ENCODE measurements at places on chromosomes 5 and 9.

- no peak for DNase-seq
Measured at GRCh38 chr5:173012882-173013281, 29.3 kb downstream of the ATP6V0E1 start.

DNA sequence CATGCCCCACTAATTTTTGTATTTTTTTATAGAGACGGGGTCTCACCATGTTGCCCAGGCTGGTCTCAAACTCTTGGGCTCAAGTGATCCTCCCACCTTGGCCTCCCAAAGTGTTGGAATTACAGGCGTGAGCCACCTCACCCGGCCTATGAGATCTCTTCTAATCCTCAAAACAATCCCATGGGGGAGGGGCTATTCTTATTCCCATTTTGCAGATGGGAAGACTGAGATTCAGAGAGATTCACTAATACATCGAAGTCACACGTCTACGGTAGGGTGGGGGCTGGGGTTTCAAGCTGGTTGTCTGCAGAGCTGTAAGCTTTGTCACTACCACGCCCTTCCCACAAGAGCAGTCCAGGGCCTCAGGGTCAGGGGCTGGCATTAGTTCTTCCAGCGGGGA, 14.0 kb upstream of the NTNG2 start:
- DNase-seq, result no peak

DNA sequence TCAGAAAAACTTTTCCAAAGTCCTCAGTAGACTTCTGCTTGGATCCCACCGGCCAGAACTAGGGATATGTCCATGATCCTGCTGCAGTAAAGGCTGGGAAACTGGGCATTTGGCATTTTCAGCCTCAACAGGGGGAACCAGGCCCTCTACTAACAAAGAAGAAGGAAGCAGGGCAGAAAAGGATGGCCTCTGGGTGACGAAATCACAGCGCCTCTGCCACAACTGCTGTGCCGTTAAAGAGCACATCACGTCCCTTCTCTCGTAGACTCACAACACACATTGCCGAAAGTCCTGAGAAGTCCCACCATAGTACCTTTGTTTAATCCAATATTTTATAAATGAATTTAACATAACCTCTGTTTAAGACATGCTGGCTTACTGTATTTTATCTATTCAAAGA, 10.4 kb upstream of the AFAP1L1 start:
- DNase-seq, result no peak

DNA sequence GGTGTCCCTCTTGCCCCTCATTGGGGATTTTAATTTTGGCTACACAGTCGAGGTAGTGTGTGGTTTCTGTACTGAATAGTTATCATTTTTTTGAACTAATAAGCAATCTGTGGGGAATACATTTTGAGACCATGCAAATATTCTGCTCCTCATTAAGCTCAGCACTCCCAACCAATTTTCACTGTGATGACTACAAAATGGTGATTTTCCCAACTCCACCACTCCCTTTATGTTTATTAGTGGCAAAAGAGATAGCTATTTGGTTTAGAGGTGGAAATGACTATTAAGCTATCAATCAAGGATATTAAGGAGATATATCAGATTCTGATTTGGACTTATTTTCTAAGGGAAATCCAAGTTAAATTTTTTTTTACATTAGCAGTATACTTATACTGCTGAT, 62.9 kb downstream of the FOCAD start:
- no peak for DNase-seq

DNA sequence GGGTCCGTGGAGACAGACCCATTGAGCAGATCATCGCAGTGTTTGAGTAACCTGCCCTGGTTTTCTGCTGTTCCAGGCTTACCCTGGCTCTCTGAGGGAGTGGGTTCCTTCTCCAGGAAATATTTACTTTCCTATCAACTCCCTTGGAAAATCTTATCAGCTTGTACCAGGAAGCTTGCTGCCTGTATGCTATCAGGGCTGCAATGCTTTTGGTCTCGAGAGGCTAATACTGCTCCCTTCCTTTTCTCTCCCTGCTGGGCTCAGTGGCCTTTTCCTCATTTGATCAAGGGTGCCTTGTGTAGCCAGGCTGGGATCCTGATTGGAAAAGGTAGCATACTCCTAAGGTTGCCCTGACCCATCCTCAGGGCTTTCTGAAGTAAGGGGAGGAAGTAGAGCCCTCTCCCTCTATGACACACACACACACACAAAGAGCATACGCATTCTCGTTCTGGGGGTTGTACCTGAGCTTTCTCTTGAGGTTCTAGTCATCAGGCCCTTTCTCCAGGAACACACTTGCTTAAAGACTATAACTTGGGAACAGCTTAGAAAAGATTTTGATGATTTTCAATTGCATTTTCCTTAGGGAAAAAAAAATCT, 41.6 kb downstream of the CYSTM1 start:
- no peak for DNase-seq

DNA sequence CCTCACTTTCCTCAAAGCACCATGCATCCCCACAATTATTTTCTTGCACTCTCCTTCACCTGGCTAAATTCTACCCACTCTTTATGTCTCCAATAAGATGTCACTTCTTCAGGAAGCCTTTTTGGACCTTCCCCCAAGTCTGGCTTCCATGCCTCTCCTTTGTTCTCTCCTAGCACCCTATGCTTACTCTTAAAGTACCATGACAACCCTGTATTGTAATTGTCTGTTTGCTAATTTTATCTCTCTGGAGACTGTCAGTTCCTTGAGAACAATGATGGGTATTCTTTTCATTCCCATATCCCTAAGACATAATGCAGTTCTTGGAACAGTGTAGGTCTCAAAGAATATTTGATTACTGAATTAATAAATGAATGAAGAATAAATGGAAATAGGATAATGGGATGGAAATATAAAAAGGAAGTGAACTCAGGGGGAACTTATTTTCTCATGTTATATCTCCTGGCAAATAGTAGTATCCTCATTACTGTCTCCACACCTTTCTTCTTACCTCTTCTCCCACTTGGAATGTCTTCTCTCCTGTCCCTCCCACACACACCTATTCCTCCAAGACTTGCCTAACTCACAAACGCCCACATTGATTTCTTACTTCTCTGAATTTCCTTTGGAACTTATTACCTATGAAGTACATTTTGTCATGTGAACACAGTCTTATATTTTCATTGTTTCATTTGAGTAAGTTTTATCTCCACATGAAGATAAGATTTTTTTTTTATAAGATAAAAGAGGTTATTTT, 499.1 kb downstream of the NFIB start:
- no peak for DNase-seq

DNA sequence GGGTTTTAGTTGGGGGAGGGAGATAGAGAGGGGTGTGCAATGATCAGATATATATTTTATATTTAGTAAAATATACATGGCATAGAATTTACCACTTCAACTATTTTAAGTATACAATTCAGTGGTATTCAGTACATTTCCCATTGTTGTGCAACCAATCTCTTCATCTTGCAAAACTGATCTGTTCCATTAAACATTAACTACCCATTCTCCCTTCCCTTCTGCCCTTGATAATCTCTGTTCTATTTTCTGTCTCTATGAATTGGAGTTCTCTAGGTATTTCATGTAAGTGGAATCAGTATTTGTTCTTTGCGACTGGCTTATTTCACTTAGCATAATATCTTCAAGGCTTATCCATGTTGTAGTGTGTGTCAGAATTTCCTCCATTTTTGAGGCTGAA, 38.6 kb downstream of the TGFBI start:
- DNase-seq, result no peak

GRCh38 chr9:117253261-117253660, 161.6 kb downstream of the ASTN2 start:
- no peak for DNase-seq

DNA sequence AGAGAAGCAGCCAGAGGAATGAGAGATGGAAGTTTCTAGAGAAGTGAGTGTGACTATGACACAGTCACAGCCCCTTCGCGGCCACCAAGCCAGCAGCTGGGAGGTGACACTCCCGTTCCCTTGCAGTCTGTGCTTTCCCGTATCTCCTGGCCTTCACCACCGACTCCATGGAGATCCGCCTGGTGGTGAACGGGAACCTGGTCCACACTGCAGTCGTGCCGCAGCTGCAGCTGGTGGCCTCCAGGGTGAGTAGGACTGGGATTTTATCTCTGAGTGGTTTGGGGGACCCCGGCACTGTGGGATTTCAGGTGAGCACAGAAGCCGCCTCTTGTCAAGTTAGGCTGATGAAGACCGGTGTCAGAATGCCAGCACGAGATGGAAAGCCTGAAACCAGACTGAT, 12.1 kb upstream of the SLC2A8 start:
- no peak for DNase-seq

DNA sequence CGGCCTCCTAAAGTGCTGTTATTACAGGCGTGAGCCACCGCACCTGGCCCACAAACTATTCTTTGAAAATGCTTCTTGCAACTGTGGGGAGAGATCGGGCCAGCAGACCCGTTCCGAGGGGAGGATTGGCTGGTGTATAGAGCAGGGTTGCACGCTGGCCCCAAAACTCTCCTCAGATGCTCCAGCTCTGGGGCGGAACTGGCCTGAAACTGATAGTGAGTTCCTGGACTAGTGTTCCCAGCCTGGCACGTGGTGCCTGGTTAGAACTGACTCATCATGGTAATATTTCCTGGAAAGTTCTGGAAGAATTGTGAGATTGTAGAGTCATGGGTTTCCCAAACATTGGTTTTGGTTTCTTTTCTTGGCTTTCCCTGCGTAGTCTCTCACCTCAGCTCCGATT, 120.5 kb downstream of the FBXL7 start:
- no peak for DNase-seq

- DNase-seq, result no peak
Measured at GRCh38 chr5:106675687-106676086, 995.0 kb downstream of the EFNA5 start.

GRCh38 chr9:76906647-76906975, 697 bp upstream of the PRUNE2 start:
- DNase-seq, result no peak

DNA sequence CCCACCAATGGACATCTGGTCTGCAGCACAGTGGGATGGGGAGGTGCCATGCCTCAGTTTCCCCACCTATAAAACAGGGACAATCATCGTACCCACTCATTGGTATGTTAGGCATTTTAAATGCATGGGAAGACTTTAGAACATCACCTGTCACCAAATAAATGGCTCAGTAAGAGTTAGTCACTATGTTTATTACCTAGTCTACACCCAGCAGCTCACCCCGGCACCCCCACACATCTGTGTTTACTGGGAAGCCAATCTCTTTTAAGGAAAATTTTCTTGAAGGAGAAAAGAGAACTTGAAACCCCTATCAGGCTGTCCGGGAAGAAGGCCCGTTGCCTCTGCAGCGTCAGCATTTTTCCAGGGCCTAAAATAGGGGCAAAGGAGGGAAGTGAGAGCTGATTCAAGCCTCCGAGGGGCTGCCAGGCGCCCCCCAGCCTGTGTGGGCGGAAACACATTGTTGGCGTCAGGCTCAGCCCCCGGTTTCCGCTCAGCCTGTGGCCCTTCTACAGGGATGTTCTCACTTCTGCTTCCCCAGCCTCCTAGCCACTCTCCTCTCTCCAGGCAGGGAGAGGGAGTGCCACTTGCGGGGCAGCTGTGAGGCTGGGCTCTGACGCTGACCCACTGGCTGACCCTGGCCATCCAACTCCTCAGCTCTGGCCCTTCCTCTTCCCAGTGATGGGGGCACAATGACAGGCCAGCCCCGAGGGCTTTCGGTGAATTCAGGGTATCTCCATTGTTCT, 4.6 kb downstream of the CSF1R start:
- DNase-seq, result no peak

DNA sequence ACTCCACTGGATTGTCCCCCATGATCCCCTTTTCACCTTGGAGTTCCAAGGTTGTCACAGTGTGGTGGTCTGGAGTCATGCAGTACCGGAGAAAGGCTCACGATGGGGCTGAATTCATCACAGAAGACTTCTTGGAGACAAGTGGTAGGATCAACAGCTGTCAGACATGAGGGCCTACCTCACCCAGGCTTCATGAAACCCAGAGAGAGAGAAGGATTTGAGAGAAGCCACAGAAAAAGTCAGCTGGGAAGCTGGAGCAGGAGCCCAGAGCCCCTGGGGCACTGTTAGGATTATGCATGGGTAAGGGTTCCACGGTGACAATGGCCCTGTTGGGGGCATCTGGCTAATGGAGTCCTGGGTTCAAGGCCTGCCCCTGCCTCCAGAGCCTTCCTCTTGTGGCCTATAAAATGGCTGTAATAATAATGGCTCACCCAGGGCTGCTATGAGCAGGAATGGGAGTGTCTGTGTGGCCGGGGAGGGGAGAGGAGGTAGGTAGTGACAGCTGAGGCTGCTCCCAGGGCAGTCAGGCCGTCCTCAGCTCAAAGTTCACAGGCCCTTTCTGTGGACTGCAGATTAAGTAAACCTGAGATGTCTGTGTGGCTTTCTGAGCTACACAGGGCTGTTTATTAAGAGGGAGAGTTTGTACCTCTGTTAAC, 910 bp downstream of the TRIM14 start:
- no peak for DNase-seq

DNA sequence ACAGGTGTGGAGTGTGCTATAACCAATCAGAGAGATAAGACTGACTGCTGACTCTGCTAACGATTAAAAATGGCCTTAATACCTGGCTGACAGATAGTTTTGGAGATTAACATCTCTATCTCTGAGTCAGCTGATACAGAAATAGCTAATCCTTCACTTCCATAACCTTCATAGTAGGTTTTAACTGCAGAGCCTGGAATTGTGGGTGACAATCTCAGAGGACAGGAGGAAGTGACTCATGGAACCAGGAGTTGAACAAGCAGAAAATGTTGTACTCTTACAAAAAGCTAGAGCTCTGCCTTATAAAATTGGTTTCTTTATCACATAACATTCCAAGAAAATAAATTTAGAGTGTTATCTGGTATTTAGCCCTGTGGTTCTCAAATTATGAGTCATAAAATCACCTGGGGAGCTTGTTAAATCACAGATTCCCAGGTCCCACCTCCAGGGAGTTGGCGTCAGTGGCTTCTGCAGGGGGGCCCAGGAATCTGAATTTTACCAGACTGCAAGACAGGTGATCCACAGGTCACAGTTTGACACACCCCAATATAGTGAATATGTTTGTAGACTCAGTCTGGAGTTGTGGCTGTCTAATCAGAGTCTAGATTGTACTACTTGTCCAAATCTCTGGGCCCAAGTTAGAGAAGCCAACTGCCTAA, 44.4 kb upstream of the AFAP1L1 start:
- no peak for DNase-seq

DNA sequence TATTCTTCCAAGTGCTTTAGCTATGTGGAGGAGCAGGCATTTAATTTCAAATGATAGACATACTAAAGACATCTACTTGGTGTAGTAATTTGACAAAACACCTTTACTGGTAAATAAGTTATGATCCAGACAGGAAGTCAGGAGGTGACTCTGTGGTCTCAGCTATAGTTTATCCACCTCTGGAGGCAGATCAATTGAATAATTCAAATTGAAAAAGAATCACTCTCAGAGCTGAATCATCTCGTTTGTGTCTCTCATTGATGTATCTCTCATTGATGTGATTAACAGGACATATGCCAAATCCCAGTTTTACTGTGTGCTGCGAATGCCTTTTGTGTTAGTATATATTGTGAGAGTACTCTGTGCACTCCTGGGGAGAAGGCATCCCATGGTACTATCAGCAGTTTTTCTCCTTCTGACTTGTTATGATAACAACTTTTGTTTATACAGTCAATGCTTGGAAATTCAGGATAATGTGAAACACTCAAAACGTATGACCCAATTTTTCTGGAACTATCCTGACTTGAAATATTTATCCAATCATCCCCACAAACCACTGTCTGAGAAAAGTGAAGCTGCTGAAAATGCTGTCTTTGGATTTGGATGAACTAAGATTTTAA, 48.5 kb upstream of the DAB2 start:
- no peak for DNase-seq

Measured in effector memory CD4-positive, alpha-beta T cell (primary cell).